ENCODE measurements at places on chromosomes 7 and 10.

DNA sequence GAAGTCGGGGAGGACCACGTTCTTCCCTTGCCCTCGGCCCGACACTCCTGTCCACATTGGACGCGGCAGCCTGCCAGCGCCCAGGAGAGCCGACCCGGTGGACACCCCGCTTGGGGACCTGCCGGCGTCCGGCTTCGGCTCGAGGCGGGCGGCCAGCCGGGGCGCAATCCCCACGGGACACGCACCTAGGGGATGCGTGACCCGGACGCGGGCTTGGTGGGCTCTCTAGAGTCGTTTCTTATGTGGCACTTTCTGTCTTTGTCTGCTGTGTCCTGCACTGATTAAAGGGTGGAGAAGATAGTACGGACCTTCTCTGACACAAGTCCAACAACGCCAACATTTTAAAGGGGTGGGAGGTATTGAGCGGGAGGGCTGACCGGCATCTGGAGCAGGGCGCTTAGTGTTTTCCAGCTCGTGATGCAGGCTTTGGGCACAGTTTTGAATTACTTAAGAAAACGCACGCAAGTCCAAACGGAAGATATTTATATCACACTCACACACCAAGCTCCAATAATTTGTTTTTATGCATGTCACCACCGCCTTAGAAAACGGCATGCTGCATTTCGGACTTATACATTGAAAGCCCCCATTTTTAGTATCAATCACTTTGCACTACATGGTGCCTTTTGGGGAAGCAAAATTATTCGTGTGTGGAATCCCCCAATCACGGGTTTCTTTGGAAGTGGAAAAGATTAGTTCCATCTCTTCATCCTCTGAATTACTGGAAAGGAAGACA, 3.9 kb upstream of the SPAG6 start:
- DNase-seq = no peak

DNA sequence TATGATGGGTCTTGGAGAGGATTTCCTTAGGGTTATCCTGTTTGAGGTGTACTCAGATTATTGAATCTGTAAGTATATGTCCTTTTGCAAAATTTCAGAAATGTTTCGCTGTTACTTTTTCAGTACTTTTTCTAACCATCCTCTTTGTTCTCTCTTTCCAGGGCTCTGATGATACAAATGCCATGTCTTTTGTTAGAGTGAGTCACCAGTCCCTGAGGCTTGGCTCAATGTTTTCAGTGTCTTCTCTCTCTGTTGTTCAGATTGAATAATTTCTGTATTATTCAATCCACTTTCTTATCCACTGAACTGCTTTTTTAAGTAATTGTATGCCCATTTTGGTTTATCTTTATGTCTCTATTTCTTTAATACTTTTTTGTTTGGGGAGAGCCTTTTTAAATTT, 449.4 kb downstream of the TNS3 start:
- no peak for DNase-seq

DNA sequence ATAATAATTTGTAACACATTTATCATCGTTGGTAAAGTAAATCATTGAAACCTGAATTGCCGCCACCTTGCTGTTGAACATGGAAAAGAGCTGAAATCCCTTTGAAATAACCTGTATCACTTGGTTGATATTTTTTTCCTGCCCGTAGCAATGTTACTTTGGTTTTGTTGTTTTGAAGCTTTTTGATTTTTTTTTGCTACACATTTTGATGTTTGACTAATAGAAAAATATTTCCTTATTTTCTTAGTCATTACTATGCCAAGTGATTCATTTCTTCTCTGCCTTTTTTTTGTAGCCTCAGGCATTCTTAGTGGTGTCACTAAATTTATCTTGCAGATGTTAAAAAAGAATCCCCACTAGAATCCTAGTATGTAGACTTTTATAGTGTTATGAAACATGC, 235.1 kb upstream of the MEOX2 start:
- DNase-seq = no peak

DNA sequence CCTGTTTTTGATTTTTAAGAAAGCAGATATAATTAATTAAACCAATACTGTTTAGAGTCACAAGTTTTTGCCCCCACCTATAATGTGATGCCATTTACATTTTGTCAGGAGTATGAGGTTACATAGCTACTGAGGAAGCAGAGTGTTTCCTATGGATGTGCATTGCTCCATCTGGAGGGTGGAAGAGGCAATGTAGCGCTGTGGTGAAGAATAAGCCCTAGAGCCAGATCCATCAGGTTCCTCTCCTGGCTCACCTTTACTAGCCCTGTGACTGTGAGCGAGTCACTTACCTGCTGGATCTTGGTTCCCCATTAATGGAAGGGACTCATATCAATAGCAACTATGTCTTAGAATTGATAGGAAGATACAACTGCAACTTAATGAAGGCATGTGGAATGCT, 216.0 kb downstream of the GPAM start:
- no peak for DNase-seq

DNA sequence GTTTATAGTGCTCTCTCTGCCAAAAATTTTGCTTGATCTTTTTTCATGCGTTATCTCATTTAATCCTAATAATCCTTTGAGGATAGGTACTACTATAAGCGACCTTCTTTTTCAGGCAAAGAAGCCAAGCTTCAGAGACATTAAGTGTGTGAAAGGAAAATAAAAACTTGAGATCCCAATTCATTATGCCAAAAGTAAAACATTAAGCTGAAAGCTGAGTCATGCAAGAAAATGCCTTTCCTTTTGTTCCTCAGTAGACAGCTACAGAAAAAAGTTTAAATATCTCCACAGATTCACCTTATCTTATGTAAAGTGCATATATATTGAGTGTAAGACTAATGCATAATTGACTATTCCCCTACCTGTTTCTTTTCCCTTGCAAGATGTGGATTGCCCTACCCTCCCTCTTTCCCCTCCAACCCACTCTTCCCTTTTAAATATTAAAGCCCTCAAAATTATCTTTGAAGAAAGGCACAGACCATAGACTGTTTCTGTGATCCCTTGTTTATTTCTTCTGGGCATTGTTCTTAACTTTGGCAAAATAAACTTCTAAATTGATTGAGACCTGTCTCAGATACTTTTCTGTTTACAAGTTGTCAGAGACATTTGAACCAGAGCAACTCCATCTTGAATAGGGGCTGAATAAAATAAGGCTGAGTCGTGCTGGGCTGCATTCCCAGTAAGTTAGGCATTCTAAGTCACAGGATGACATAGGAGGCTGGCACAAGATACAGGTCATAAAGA, 1139.9 kb upstream of the LRRN3 start:
- no peak for DNase-seq

DNA sequence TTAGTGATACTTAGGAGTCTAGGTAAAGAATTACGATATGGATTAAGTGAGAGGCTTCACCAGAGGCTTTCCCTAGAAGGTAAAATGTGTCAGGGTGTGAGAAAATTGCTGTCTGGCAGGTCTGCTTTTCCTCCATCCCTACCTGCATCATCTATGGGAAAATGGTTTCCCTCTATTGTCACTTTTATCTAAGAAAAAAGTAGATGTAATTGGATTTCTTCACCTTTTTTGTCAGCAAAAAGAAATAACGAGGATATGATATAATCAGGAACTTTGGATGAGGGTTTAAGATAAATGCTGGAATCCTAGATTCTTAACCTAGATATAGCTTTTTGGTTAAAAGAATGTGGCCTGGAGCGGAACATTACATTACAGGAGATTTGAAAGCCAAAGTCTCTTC, 146.1 kb downstream of the MAGI2 start:
- no peak for DNase-seq

- DNase-seq = no peak
These were observed 65.7 kb upstream of the NOBOX start for GRCh38 chr7:144468990-144469732.

DNA sequence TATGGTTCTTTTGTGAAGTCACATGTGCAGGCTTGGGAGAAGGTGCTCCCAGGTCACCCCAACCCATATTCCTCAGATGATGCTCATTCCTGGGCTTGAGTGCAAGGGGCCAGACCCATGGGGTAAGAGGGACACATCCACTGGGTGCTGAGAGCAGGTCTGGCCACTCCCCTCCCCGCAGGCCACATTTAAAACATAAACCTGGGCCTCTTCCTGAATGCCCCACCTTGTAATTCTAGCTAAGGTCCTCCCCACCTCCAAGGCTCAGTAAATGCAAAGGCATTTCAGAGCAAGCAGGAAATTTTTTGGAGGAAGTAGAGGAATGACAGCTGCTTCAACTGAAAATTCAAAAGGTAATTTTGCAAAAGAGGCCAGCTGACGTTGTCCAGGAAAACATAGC, 172.5 kb downstream of the ARHGAP21 start:
- DNase-seq = no peak

- DNase-seq = peak; percentile 30
These were observed at the start of gene PAPSS2 for GRCh38 chr10:87659571-87660483. Gene PAPSS2, plus strand, starts transcription at chr10:87659878. Its CDS starts 104 bp downstream, at chr10:87659982.

DNA sequence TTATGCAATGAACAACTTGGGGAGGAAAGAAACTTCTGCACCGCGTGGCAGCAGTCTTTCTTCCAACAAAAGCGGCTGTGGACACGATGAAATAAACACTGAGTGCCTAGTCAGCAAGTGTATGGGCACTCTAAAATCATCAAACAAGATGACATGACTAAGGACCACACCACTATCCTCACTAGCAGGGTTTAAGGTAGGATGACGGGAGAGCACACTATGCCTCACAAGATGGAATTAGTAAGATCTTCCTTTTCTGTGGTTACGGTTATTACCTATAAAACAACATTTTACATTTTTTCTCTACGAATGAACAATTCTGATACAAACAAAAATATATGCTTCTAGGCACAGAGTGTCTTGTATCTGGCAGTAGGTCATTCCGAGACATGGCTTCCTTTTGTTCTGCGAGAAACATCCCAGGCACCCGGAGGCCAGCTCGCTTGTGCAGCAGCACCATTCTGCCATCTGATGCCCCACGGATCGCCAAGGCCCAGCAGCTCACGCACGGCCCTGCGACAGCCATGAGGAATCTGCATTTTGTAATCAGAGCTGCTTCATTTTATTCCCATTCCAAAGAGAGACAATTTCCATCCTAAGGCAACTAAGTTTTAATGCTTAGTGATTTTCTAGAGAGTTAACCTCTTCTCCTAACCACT, 54.1 kb upstream of the NCAPG2 start:
- DNase-seq = no peak

GRCh38 chr7:16644157-16644556, 1.4 kb downstream of the ANKMY2 start:
- no peak for DNase-seq

DNA sequence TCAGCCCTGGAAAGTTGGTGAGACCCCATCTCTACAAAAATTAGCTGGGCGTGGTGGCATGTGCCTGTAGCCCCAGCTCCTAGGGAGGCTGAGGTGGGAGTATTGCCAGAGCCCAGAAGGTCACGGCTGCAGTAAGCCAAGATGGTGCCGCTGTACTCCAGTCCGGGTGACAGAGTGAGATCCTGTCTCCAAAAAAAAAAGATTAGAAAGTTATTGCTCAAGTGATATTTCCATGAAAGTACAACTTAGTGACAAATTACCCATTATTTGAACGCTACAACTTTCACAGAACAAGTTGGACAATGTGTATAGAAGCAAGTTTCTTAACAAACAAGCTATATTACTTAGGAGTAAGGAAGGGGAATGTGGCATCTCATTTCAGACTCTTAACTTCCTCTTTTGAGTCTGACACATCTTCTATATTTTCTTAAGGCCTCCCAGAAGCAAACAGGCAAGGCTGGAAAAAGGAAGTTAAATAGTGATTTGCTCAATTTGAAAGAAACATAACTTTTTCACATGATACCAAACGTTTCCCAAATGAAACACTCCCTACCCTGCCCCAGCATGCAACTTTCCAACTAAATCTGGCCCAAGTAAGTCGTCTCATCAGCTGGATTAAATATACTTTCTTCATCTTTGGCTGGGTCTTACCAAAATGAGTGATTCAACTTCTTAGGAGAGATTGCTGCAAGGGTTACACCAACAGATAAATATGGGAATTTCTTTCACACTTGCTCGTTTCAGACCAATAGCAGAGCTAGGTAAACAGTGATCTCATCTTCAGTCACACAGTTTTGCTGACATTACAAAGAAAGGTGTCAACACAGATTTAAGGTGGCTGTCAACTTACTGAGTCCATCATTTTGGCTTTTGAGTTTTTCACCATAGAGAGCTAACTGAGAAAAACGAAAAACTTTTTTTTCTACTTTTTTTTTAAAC, 66.3 kb upstream of the KLF6 start:
- DNase-seq = no peak

DNA sequence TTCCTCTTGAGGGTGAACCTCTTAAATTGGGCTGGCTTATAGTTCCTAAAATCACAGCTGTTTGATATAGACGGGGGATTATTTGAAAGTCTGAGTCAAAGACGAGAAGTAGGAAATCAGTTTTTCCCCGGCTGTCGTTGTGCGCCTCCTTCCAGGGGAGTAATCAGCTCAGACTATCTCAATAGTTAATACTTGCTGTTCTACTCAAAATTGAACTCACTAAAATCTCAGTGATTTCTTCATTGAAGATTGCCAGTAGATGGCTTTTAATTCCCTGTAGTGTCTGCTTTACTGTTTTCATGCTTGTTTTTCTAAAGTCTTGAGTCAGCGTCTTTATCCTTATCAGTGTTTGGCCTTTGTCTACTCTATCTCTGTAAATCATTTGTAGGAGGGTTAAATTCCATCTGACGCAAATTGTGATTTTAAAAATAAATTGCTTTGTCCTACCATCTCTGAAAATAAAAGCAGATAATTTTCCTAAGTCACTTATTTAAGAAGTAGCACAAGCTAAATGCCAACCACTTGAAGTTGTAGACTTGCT, 47.3 kb downstream of the CNNM2 start:
- DNase-seq = no peak

DNA sequence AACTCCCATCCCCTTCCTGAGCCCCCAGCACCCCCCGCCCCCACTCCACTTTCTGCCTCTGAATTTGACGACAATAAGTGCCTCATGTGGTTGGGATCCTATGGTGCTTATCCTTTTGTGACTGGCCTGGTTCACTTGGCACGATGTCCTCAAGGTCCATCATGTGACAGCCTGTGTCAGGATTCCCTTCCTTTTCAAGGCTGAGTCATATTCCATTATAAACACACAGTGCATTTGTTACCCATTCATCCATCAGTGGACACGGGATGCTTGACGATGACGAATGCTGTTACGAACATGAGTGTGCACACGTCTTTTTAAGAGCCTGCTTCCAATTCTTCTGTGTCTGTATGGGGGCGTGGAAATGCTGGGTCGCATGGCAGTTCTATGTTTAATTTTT, 26.7 kb downstream of the SHH start:
- no peak for DNase-seq

DNA sequence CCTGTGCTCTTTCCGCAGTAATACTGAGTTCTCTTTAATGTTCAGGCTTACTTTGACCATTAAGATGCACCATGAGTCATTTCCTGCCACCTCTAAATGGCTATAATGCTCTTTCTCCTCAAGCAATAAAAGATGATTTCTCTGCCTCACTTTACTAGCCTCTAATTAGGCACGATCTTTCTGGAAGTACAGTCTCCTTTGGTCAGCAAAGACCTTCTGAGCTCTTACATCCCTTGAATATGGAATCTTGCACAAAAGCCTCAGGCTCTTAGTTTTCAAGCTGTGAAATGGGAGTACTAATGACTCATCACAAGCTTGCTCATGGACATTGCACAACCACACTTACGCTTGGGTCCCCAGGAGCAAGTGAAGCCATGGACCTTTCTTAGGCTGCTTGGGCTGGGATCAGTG, 85.9 kb downstream of the FRMD4A start:
- DNase-seq = no peak

All from AG09319 (cell line).